ENCODE measurements at places on chromosomes 13 and 19. TPM values are rescaled to one million over a fixed set of nuclear protein-coding genes. Genes with fewer than 3 reads are reported as not detected.

Gene ZNF175
- polyA plus RNA-seq: 3.2 TPM

Gene DPF1
- polyA plus RNA-seq: 0.42 TPM

Gene ZNF560
- polyA plus RNA-seq: not detected

Gene CAPS
- polyA plus RNA-seq: 65.7 TPM

DNA sequence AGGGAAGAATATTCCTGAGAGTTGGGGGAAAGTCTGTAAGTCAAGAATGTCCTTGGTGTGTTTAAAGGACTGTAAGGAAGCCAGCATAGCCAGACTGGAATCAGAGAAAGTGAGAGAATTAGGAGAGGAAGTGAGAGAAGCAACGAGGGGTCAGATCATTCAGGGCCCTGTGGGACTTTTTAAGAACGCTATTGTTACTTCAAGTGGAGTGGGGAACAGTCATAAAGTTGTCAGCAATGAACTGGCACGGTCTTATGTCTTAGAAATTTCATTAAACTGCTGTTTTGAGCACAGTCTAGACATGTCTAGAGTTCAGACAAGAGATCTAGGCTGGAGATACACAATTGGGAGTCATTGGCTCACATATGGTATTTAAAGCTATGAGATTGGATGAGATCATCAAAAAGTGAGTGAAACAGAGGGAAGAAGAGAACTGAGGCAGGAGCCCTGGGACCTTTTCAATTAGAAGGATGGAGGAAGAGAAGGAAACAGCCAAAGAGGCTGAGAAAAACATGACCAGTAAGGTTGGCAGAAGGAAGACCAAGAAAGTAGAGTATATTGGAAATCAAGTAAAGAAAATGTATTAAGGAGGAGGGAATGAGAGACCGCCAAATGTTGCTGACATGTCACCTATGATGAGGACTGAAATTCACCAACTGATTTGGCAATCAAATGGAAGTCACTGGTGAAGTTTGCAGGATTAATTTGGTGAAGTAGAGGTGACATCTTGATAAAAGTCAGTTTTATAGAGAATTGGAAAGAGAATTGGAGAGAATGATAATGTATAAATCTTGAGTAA is 263.5 kb downstream of the GPC5 start:
- H3K27me3 ChIP-seq: no peaks in the 10 kb centered on the region
- no peak overlapping the region for H3K27ac ChIP-seq
- H3K4me1 ChIP-seq: no peaks in the 10 kb centered on the region
- H3K4me3 ChIP-seq: no peak overlapping the region
- no peak for DNase-seq

DNA sequence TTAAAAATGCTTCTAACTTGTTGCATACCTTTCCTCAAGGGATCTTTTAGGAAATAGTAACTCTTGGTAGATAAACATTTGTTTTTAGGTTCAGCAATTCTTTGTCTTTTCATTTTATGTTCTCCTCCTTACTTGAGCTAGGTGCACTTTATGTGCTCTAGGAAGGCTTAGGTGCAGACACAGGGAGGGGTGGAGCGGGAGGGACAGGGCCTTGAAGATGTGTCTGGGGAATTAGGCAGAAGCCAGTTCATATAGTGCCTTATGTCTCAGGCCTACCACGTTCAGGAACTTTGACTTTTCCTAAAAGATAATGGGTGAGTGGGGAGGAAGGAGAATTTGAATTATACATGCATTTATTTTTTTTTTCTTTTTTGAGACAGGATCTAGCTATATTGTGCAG is 37.7 kb downstream of the IRS2 start:
- H3K36me3 ChIP-seq: no peaks in the 10 kb centered on the region
- no peaks in the 10 kb centered on the region for H3K4me1 ChIP-seq
- no peak for DNase-seq
- no peak overlapping the region for H3K4me3 ChIP-seq
- H3K27ac ChIP-seq: no peak overlapping the region
- H3K27me3 ChIP-seq: no peaks in the 10 kb centered on the region

DNA sequence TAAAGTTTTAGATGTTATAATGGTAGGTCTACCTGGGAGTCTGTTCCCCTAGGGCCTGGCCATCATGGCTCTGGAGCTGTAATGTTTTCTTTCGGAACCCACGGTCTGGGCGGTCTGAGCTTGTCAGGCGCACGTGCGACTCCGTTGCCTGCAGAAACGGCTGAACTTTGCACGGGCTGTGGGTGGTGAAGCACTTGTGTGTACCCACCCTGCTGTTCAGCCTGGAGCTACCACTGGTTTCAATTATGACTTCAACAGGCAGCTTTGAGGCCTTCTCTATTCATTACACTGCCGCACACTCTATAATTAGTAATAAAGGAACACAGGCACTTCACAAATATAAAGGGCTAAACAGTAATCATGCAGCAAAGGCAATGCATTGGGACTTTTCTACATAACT is 6.0 kb downstream of the PCDH8 start:
- no peak overlapping the region for H3K4me3 ChIP-seq
- H3K36me3 ChIP-seq: no peaks in the 10 kb centered on the region
- H3K27ac ChIP-seq: no peak overlapping the region
- no peaks in the 10 kb centered on the region for H3K27me3 ChIP-seq
- DNase-seq: no peak

- DNase-seq: no peak
- H3K27me3 ChIP-seq: no peaks in the 10 kb centered on the region
- no peak overlapping the region for H3K4me3 ChIP-seq
These were observed 11.9 kb downstream of the KLF2 start for GRCh38 chr19:16336571-16336970.

- no peak overlapping the region for H3K4me3 ChIP-seq
- H3K4me1 ChIP-seq: no peaks in the 10 kb centered on the region
- DNase-seq: no peak
- no peak overlapping the region for H3K27ac ChIP-seq
- peaks cover 2% of the 10 kb centered on the region for H3K27me3 ChIP-seq
- no peaks in the 10 kb centered on the region for H3K36me3 ChIP-seq
These were observed 9.0 kb downstream of the KLK13 start for GRCh38 chr19:51055866-51056265.

GRCh38 chr13:72886272-72887067 is 104.5 kb downstream of the PIBF1 start:
- peaks cover 4% of the 10 kb centered on the region for H3K36me3 ChIP-seq
- no peak overlapping the region for H3K27ac ChIP-seq
- no peaks in the 10 kb centered on the region for H3K27me3 ChIP-seq
- DNase-seq: no peak
- no peaks in the 10 kb centered on the region for H3K4me1 ChIP-seq
